ENCODE measurements at places on chromosomes 16 and 17. TPM values are rescaled to one million over a fixed set of nuclear protein-coding genes. Genes with fewer than 3 reads are reported as not detected.

Gene CACNG3
- total RNA-seq: not detected

Gene HSD17B1
- total RNA-seq: 0.26 TPM

Gene CHD3
- total RNA-seq: 98.2 TPM

Gene CLEC19A
- not detected for total RNA-seq

Gene KRTAP9-8
- total RNA-seq: not detected

Gene CDYL2
- total RNA-seq: 0.26 TPM

Gene C16orf87
- 12.0 TPM for total RNA-seq

Gene KRTAP4-4
- not detected for total RNA-seq

Gene ZNF668
- 96.0 TPM for total RNA-seq

Gene ASB16
- total RNA-seq: not detected

DNA sequence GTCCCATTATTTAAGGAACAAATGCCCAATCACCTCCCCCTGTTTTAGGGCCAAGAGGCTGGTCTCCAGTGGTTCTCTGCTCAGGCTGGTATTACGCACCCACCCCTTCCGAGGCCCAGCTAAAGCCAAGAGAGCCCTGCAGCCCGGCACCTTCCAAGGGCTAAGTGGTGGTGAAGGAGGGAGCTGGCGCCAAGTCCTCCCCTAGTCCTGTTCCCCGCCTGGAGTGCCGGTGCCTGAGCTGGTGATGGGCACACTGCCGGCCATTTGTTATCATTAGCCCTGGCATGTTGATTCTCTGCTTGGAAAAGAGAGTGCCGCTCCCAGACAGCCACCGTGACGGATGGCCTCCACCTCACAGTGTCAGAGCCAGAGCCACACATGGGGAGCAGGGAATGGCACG lies 31.9 kb downstream of the GRIN2C start:
- no peak for DNase-seq

- peak; percentile 90 for DNase-seq
These were observed 53.7 kb upstream of the LGALS9 start for GRCh38 chr17:27577121-27577761.

DNA sequence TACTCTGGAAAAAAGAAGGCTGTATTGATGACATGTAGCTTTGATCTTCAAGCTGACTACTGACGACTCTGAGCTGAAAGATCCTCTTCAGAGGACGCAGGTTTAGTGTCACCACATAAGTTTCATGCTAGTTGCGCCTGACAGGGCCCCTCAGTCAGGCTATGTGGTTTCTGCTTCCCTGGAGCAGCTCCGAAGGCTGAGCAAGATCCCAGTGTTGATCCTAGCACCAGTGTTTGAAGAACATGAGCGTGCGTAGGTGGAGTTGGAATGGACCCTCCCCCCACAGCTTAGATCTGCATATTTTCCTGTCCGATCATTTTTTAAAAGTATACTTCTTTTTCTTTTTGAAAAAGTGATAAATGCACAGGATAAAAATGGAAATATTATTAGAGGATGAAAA lies 17.3 kb downstream of the BANP start:
- no peak for DNase-seq

GRCh38 chr16:83310816-83311215 lies 497.0 kb upstream of the HSBP1 start:
- no peak for DNase-seq

- no peak for DNase-seq
These were observed 41.4 kb upstream of the PIRT start for GRCh38 chr17:10879190-10879836.

DNA sequence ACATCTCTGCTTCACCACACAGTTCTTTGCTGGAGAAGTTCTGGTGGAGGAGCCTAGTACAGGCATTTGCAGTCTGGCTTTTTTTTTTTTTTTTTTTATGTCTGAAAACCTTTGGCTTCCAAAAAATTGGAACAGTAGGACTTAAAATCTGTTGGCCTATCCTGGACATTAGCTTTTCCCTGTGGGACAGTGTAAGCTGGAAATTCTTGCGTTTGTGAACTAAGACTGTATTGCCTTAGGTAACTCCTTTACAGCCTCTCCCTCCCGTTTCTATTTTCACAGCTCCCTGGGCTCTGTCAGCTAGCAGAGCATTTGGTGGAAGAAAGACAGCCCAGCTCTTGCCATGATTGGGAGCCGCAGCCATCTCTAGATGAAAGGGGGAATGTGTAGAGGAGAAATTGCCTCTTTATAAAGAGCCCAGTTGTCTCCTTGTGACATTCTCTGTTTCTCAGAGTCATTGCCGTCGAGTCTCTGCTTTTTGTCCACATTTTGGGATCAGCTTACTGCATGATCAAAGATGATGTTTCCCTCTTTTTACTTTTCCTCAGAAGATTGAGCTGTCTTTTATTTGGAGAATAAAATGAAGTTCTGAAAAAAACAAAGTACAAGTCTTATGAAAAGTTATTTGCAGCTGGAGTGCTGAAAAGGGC lies 227.5 kb downstream of the SPECC1 start:
- no peak for DNase-seq

- no peak for DNase-seq
These were observed 105.5 kb downstream of the TNFRSF13B start for GRCh38 chr17:16866436-16866835.

DNA sequence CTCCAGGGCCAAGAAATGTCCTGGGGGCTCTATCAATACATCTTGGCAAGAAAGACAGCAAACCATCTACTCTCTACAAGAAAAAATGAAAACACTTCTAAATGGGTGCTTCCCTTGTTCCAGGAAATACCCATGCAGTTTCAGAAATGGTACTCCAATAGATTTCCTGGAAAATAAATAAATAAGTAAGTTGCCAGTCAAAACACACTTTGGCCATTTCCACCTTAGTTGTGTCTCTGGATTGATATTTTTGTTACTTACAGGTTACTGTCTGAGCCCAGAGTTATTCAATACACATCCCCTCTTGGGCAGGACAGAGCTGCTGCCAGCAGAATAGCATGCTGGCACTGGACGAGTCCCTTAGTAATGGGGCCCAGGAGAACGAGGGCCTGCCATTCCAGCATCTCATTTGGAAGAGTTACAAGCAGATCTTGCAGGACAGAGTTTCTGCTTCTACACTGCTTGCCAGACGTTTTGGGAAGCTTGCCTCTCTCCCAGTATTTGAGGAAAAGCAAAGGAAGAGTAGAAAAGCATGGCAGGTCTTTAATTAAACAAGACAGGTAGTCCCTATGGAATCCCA lies 100.5 kb downstream of the SMG6 start:
- DNase-seq: no peak

DNA sequence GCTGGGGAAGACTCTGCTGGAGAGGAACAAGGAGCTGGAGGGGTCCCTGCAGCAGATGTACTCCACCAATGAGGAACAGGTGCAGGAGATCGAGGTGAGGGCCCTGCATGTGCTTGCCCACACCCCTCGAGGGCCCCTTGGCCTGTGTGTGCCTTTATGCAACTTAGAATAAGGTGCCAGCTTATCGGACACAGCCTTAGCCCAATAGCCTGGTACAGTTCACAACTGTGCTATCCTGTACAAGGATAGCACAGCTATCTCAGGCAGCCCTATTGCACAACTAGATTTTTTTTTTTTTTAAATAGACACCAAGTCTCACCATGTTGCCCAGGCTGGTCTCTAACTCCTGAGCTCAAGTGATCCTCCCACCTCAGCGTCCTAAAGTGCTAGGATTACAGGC lies 12.1 kb downstream of the CDR2L start:
- DNase-seq: no peak

- no peak for DNase-seq
These were observed 59.0 kb upstream of the NKD1 start for GRCh38 chr16:50489182-50489581.

- DNase-seq: no peak
These were observed 238.7 kb downstream of the GSG1L start for GRCh38 chr16:27824786-27825185.

DNA sequence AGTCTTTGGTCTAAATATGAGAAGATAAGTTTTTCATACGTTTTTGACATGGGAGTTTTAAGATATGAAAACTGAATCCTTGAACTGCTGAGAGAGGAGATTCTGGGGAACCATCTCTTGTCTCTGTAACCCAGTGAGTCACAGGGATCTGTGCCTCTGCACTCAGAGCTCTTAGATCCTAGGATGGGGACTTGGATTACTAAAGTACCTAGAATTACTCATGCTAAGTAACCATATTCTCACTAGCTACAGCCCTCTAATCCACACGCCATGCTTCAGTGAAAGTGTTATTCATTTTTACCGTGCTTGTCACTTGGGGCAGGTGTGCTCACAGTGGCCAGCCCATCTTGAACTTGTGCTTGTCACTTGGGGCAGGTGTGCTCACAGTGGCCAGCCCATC lies 2.0 kb downstream of the MRM3 start:
- DNase-seq: no peak

GRCh38 chr16:76787394-76787793 lies 403.6 kb upstream of the MON1B start:
- DNase-seq: no peak
